ENCODE measurements at places on chromosomes 1 and 21.

DNA sequence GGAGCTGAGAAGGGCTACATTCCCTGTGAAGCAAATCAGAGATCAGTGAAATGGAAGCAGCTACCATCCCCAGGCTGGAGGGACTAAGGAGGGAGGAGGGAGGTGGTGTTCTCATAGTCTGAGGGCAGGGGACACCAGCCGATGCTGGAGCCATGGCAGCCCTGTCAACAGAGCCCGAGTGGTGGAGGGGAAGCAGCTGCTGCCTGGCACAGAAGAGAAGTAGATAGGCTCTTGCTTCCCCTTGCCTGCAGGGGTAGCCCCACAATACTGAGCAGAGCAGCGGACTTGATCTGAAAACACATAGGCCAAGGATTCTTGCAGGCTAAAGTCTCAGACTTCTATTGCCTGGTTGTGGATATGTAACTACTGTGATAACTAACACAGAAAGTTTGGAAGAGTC is 255.1 kb downstream of the FGGY start:
- no peak for DNase-seq

- DNase-seq, result no peak
These were observed 14.6 kb upstream of the PKP1 start for GRCh38 chr1:201268604-201269151.

GRCh38 chr1:200739702-200740570 is 1.2 kb downstream of the CAMSAP2 start:
- DNase-seq, result no peak

GRCh38 chr1:178613271-178613945 is 100.5 kb downstream of the TEX35 start:
- DNase-seq, result no peak

GRCh38 chr1:6256645-6257044 is 4.3 kb downstream of the GPR153 start:
- no peak for DNase-seq
